Skeletal muscle tissue (tissue), 5 donors: ENCODE measurements at places on chromosomes 16 and 17. TPM values are rescaled to one million over a fixed set of nuclear protein-coding genes. Genes with fewer than 3 reads are reported as not detected.

PRSS33 gene
- not detected for total RNA-seq

GUCY2D gene
- total RNA-seq: not detected

TNS4 gene
- total RNA-seq: not detected

SLC12A3 gene
- not detected for total RNA-seq

RHBDF1 gene
- 19.8 TPM for total RNA-seq

ZNF598 gene
- total RNA-seq: 4.7 TPM

ABCC11 gene
- total RNA-seq: not detected

ADAM11 gene
- total RNA-seq: 0.52 TPM

SLC6A2 gene
- total RNA-seq: 1.0 TPM

KRT32 gene
- not detected for total RNA-seq

TNFSF12 gene
- 4.7 TPM for total RNA-seq

NGFR gene
- total RNA-seq: 20.4 TPM

NAGLU gene
- total RNA-seq: 14.1 TPM

CRYM gene
- total RNA-seq: not detected

NR1D1 gene
- 1.0 TPM for total RNA-seq

CSH1 gene
- not detected for total RNA-seq

CBX4 gene
- total RNA-seq: 5.2 TPM

BRICD5 gene
- total RNA-seq: 2.1 TPM

SCNN1B gene
- total RNA-seq: not detected

FBXO39 gene
- total RNA-seq: under 0.01 TPM

NTN3 gene
- 5.2 TPM for total RNA-seq

RNF112 gene
- 2.1 TPM for total RNA-seq

TP53TG3C gene
- total RNA-seq: not detected

CCL7 gene
- not detected for total RNA-seq

CDH11 gene
- total RNA-seq: 80.9 TPM

LYRM9 gene
- 5.2 TPM for total RNA-seq

MFAP4 gene
- 29.2 TPM for total RNA-seq

NPIPB6 gene
- not detected for total RNA-seq

ARRB2 gene
- total RNA-seq: 7.3 TPM

C16orf96 gene
- total RNA-seq: 0.52 TPM

TBX6 gene
- total RNA-seq: not detected

SPATA32 gene
- total RNA-seq: not detected

SLC47A2 gene
- not detected for total RNA-seq

PRR14 gene
- total RNA-seq: 6.8 TPM

HSF4 gene
- total RNA-seq: 3.7 TPM

CMTM2 gene
- total RNA-seq: not detected

PYY gene
- not detected for total RNA-seq

ZNF624 gene
- total RNA-seq: 5.2 TPM

PDIA2 gene
- under 0.01 TPM for total RNA-seq

CBLN1 gene
- total RNA-seq: not detected
